ENCODE measurements at places on chromosomes 12 and 14.

- DNase-seq = peak; percentile 79
Observed at GRCh38 chr12:29148911-29149690, at the start of gene FAR2. Gene FAR2, plus strand, starts transcription at chr12:29149278. Its CDS starts 121,172 bp downstream, at chr12:29270450.

DNA sequence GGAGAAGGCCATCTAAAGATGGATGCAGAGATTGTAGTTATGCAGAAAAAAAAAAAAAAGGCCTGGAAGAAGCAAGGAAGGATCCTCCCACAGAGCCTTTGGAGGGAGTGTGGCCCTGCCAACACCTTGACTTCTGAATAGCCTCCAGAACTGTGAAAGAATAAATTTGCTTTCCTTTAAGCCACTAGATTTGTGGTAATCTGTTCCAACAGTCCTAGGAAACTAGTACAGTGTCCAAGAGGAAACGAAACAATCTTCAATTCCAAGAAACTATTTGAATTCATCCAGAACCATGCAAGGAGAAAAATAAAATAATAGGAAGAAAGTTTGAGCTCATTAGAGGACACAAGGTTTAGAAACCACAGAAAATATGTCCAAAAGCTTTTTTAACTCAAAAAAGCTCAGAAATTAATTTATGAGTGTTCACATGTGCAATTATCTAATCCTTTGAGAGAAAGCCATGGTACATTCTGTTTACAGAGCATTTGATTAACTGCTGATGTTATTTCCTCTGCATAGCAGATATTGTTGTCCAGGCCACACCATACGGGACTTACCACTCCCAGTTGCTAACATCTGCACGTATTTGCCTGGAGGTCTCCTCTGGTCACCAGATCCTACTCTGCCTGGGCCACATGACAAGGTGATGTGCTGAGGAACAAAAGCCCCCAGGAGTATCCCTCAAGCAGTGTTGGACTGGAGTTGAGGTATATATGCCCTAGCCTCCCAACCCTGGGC is 30.0 kb upstream of the STAB2 start:
- peak; percentile 82 for DNase-seq

DNA sequence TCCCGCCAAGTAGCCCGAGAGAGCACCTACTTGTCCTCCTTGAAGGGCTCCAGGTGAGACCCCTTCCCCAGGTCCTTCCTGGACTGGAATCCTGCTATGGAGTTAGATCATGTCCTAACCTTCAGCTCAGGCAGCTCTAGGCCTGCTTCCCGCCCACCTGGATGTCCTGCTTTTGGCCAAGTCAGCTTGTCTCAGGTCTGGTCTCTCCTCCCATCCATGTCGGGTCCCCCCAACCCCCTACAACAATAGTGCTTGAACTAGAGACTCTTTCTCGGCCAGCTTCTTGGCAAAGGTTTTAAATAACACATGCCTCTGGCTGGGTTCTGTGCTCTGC is 3.6 kb downstream of the NAB2 start:
- no peak for DNase-seq

GRCh38 chr14:89908712-89909450 is 45.6 kb downstream of the EFCAB11 start:
- no peak for DNase-seq

- DNase-seq = peak; percentile 74
Observed at GRCh38 chr12:119375075-119375882, 40.8 kb downstream of the CCDC60 start.

- no peak for DNase-seq
Observed at GRCh38 chr14:36520601-36521525, 831 bp upstream of the NKX2-1 start.

- DNase-seq = peak; percentile 51
Observed at GRCh38 chr14:95431199-95432143, 85.0 kb downstream of the SYNE3 start.

DNA sequence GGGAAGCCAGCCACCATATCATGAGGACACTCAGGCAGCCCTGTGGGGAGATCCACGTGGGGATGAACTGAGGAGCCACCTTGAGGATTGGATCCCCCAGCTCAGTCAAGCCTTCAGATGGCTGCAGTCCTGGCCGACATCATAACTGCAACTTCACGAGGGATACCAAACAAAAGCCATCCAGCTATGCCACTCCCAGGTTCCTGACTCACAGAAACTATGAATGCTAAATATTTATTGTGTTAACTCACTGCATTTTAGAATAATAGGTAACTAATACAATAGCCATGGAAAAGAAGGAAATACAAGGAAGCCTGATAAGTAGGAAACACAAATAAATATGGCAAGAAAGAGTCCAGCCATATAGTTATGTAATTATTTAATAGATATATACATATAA is 42.1 kb upstream of the FAM222A start:
- DNase-seq = no peak

- DNase-seq = no peak
Observed at GRCh38 chr12:88142610-88142991, 494 bp downstream of the TMTC3 start.

- no peak for DNase-seq
Observed at GRCh38 chr14:96062010-96062409, 22.8 kb downstream of the C14orf132 start.

GRCh38 chr12:30953257-30953656 is 26.7 kb downstream of the TSPAN11 start:
- no peak for DNase-seq

- DNase-seq = peak; percentile 40
Observed at GRCh38 chr12:44433659-44434058, 442.5 kb downstream of the NELL2 start.

DNA sequence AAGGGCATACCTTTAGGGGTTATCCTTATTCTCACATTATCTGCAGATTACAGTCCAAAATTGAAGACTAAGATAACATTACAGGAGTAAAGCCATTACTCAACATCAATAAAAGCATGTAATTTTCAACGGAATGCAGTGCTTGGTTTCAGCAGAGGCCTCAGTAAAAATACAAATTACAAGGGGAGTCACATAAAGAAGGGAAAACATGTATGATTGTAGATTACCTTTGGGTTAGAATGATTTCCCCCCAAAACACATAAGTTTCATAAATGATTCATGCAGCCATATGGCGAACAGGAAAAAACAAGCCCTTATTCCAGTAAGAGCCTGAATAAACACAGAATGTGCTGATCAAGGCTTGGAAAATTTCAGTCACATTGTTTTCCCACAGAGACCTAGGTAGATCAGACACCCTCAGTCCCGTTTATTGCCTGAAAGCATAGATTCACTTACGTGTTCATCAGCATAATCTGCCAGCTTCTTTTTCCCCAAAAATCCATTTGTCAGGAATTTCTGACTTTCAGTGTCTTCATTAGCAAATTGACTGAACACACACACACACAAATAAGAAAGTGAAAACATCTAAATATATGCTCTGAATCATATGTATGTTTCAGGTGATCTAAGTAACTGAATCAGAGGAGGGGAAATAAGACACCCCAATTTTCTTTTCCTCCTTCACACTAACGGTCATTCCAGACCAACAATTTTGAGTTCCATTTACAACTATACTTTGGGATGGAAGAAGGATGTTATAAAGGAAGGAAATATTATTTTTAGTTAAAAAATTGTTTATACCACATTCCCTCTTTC is 37.5 kb downstream of the SLC38A4 start:
- no peak for DNase-seq

DNA sequence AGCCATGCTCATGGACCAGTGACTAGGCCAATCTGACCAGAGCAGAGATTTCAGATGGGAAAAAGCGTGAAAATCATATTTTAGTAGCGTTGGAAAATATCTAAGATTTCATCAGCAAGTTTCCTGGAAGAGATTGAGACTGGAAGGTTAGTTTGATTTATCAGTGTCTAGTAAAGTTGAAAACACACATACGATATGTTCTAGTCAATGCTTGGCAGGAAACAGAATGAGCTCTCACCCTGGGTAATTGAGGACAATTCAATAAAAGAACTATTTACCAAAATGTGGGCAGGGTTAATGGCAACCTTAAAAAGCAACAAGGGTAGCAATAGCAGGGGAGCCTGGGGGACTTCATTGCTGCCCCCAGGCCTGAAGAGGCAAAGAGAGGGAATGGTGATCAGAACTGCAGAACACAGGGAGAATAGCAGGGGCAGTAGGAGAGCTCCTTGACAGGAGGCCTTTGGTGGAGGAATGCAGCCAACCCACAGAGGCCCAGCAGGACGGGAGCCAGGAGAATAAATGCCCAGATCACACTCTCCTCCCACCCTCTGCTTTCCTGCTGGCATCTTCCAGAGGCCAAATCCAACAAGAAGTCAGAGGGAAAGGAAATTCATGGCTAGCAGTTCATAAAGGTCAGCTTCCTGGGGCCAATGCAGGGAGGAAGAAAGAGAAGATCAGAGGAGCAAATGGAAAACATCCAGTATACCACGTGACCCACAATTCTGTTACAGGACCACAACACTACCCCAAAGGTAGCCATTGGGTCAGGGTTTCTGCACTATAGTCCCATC is 27.6 kb upstream of the LRP6 start:
- no peak for DNase-seq

DNA sequence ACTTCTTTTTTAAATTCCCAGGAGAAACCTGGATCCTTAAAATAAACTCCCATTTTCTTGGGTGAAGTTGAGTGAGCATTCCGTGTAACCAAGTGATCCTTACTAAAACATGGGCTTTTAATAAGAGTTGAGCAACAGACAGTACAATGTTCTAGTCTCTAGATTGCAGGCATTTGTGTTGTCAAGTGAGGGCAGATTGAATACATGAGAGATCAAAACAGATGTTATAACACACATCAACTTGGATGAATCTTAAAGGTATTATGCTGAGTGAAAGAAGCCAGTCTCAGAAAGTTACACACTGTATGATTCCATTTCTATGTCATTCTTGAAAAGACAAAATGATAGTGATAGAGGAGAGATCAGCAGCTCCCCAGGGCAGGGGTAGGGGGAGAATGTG is 213.9 kb upstream of the CCDC196 start:
- no peak for DNase-seq

- DNase-seq = no peak
Observed at GRCh38 chr14:102828151-102828550, 50.9 kb downstream of the TRAF3 start.

DNA sequence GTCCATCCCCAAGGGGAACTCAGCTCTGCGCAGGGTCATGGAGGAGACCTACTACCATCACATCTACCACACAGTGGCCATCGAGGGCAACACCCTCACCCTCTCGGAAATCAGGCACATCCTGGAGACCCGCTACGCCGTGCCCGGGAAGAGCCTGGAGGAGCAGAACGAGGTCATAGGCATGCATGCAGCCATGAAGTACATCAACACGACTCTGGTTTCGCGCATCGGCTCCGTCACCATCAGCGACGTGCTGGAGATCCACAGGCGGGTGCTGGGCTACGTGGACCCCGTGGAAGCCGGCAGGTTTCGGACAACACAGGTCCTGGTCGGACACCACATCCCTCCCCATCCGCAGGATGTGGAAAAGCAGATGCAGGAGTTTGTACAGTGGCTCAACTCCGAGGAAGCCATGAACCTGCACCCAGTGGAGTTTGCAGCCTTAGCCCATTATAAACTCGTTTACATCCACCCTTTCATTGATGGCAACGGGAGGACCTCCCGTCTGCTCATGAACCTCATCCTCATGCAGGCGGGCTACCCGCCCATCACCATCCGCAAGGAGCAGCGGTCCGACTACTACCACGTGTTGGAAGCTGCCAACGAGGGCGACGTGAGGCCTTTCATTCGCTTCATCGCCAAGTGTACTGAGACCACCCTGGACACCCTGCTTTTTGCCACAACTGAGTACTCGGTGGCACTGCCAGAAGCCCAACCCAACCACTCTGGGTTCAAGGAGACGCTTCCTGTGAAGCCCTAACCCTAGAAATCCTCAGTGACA is 3.8 kb downstream of the FICD start:
- DNase-seq = no peak

- DNase-seq = peak; percentile 15
Observed at GRCh38 chr14:99430491-99430890, 50.2 kb downstream of the SETD3 start.

DNA sequence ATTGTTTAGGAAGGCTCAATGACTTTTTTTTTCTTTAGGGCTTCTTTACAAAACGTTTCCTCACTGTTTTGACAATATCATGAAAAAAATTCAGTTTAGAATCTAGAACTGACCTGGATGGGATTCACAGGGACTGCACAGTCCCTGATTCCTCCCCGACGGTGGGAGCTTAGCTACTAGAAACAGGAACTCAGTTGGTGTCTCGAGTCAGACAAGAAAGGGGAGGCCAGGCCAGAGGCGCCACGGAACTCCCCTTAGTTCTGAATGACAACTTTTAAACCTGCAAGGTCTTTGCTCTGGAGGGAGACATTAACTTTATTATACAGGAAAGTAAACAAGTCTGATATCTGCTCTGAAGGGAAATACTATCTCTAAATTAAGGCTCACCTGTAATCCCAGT is 45.4 kb upstream of the SRP54 start:
- no peak for DNase-seq

DNA sequence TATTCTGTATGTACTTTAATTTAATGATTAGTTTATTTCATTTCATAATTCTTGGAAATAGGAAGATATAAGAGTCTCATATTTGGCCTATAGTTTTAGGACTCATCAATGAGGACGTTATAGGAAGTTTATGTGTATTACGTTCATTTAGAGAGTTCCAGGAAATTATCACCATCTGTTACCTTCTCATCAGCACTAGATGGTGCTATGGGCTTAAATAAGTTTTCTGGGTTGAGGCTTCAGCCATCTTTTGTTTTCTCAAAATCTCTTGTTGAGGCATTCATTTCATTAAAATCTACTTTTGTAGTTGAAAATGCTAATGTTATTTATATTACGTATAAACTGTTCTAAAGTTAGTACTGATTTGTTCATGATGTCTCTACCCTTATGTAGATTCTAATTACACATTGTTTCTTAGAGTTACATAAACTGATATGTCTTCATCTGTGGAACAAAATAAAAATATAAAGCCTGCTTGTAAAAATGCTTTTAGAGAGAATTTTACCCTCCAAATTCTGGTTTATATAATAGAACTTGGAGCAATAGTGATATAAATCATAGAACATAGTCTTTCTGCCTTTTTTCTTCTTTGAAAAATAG is 89.2 kb downstream of the CFAP54 start:
- DNase-seq = peak; percentile 78

- DNase-seq = peak; percentile 73
Observed at GRCh38 chr12:48817873-48818830, at the start of gene CACNB3. Gene CACNB3, plus strand, starts transcription at chr12:48818496. Its CDS starts 434 bp downstream, at chr12:48818930.

Data from muscle of leg (tissue), 16 donors.